Brain pericyte (primary cell): ENCODE measurements at places on chromosomes 5 and 9.

DNA sequence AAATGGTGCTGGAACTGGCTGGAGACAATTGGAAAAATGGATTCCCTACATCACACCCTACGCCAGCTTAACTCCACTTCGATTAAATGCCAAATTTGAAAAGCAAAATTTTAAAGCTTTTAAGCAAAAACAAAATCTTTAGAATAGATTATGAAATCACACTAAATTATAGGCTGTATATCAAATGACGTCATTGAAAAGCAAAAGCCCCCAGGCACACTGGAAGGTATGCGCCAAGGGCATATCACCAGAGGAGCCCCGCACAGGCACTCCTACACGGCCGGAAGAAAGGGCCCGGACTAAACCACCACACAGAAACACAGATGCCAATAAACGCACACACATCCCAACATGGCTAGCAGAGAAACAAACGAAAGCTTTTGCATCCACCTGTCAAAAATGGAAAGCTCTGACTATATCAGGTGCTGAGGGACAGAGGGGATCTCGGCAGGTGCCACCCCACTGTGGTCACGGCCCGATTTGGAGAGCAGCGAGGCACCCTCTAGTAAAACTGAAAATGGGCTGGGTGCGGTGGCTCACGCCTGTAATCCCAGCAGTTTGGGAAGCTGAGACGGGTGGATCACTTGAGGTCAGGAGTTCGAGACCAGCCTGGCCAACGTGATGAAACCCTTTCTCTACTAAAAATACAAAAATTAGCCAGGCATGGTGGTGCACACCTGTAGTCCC lies 17.0 kb upstream of the MXD3 start:
- DNase-seq = no peak

DNA sequence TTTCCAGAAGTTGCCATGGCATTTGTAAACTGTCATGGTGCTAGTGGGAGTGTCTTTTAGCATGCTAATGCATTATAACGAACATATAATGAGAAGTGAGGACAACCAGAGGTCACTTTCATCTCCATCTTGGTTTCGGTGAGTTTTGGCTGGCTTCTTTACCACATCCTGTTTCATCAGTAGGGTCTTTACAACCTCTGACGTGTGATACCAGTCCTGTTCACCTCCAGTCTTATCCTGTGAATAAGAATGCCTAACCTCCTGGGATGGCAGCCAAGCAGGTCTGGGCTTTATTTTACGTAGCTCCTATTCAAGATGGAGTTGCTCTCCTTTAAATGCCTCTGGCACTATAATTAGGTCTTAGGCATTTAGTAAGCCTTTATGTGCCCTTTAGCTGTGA lies 20.4 kb upstream of the RFK start:
- DNase-seq = no peak

- DNase-seq = no peak
These were observed 6.8 kb upstream of the ANGPTL2 start for GRCh38 chr9:127129073-127129717.

DNA sequence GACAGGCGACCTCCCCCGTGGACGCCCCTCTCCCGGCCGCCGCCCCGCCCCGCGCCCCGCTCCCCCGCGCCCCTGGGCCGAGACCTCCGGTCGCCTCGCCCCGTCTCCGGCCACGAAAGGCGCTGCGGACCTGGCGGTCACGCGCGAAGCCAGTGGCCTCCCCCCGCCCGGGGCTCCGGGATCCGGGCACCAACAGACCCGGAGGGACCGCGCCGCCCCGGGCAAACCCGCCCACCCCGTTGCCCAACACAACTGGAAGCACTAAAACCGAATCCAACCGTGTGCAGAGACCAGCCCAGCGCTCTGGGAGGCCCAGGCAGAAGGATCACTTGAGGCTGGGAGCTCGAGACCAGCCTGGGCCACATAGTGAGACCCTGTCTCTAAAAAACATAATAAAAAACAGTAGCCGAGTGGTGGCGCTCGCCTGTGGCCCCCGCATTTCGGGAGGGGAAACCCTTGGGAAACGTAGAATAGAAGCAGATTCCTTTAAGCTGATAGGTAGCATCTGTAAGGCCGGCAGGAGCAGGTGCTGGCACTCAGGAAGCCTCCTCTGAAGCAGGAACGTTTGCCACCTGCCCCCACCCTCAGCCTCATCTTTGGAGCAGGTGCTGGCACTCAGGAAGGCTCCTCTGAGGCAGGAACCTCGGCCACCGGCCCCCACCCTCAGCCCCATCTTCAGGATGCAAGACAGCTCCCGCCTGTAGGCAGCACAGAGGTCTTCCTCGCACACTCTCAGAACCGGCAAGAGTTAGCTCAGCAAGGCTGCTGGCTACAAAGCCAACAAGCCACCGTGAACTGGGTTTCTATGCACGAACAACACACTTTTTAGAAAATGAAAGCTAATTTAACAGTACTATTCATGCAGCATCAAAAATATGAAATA lies 4.6 kb upstream of the SLC9A3 start:
- no peak for DNase-seq

- no peak for DNase-seq
These were observed 52.3 kb upstream of the TBCA start for GRCh38 chr5:77828445-77828844.

DNA sequence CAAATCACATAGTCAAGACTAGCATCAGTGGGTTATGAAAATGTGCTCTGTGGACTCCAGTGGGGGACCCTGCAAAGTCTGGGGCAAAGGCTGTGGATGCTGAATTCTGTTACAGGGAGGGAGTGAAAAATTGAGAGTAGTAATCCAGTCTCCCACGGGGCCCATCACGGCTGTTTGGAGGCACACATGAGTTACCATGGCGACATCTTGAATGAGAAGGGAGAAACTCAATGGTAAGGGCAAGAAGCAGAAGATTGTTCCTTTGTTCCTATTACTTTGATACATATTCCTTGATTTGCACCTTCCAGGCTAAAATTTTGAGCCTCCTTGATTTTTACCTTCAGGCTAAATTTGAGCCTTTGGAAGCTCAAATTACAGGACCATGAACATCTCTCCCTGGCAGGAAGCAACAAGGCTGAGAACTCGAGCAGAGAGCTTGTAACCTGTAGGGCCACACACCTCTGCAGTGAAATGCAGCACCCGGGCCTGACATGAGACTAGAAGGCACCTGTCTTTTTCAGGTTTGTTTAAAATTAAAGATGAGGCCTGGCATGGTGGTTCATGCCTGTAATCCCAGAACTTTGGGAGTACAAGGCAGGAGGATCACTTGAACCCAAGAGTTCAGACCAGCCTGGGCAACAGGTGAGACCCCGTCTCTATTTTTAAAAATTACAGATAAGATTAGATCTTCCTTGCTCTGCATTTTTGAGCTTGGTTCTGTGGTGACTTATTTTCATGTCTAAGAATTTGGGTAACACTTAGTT lies 31.0 kb upstream of the ZFR start:
- DNase-seq = no peak

GRCh38 chr5:31770998-31771397 lies 132.1 kb downstream of the PDZD2 start:
- no peak for DNase-seq

DNA sequence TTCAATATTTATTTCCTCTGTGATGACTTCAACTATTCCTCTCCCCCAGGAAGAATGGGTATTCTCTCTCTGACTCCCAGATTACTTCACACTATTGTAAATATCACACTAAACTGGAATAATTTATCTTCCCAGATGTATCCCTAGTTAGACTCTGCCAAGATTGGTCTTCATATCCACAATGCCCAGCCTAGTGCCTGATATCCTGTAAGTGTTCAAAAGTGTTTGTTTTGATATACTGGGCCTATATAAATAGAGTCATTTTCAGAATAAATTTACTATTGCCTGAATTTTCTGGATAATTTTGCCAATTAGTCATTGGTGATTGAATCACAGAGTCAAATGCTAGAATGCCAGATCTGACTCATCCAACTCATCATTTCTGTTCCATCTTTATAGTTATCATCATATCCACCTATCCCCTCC lies 143.7 kb upstream of the TNC start:
- DNase-seq = no peak

DNA sequence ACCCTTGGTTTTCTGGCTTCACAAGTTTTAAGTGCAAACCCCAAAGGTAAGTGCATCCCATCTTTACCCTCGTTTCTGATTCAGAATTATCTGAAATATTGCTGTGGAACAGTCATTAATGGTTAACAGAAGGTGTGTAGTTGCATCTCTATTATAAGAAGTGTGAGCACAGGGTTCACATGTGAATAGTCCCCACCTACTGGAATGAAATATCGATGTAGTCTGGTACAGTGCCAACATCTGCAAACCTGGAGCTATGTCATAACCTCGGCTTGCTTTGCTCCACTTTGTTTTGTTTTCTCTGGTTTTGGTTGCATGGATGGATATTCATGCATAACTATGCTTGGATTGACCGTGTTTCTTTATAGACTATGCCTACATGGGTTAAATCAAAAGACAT lies 12.6 kb downstream of the HTR4 start:
- no peak for DNase-seq

- no peak for DNase-seq
These were observed 7.2 kb downstream of the CDC37L1 start for GRCh38 chr9:4686584-4686983.

DNA sequence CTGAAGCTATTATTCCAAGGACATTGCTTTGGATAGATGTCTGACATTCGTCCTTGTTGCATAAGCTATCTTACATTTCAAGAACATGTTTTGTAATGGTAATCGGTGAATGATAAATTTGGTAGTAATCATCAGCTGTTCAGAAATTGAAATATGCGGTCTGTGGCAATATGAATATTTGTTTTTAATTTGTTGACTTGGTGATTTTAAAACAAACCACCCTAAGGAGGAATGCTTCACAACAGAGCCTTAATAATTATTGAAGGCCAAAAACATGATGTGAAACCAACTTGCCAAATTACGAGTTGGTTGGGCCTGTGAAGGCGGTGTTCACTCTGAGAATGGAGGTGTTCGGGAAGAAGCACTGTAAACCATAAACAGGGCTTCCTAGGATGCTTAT lies 149.7 kb upstream of the TUT7 start:
- DNase-seq = no peak

DNA sequence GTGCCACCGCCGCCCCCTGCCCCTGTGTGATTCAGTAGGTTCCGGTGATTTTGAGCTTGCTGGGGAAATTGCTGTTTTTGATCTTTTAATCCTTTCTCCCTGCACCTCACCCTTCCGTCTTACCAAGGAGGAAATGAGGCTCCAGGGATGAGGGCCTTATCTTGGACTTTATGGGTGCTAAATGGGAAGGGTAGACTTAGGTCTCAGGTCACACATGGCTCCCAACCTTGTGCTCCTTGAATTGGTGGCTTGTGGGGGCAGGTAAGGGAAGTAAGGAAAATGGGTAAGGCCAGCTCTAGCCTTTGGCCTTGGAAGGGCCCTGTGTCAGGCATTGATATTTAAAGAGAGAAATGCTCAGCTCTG lies 1.9 kb downstream of the ERGIC1 start:
- no peak for DNase-seq

GRCh38 chr5:39164529-39165402 lies 54.6 kb downstream of the FYB1 start:
- no peak for DNase-seq

DNA sequence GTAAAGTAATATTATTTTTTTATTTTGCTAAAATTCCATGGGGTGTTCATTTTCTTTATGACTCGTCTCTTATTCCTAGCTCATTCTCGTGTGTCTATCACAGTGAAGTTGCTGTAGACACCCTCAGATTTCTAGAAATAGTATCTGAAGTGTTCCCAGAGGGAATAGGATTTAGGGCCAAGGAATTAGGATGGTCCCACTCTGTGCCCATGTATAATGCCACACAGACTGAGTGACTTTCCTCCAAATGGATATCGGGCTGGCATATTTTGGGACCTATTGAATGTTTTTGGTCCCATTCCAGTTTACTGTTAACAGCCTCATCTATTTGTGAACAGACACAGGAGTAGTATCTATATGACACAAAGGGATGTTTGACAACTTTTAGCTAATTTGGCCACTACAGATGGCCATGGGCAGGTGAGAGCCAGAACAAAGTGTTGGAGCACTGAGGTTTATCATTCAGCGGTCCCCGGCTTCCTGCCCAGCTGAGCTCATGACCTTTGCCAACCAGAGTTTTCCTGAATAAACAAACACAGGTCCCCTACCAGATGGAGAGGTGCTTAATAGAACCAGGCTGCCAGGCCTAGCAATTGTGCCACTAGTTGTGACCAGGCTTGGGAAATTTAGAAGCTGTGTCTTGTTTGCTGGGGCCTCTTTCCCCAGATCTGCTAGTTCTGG lies 46.9 kb downstream of the MAP1B start:
- DNase-seq = no peak

- no peak for DNase-seq
These were observed 294.5 kb downstream of the EBF1 start for GRCh38 chr5:158805195-158805594.

DNA sequence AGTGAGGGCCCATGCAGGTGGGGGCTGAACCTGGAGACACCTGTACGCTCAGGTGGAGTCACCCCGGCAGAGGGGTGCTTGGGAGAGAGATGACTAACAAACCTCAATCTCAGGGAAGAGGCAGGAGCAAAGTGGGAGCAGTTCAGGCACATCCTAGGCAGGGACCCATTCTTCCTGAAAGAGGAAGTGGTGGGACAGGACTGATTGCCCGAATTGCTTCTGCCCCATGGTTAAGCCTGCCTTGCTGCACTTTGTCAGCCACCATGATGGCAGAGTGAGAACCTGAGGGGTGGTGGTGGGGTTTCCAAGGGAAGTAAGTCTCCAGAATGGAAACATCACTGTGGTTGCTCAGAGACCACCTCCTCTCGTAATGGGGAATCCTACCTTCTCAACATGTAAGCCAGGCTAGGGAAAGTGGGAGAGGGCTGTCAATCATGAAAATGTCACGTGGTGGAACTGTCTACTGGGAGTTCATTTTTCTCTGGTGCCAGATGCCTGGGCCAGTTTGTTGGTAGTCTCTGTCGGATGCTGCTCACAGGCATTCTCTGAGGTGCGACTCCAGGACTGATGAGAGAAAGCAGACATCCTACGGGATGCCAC lies 150.4 kb downstream of the HSPA4 start:
- DNase-seq = no peak

DNA sequence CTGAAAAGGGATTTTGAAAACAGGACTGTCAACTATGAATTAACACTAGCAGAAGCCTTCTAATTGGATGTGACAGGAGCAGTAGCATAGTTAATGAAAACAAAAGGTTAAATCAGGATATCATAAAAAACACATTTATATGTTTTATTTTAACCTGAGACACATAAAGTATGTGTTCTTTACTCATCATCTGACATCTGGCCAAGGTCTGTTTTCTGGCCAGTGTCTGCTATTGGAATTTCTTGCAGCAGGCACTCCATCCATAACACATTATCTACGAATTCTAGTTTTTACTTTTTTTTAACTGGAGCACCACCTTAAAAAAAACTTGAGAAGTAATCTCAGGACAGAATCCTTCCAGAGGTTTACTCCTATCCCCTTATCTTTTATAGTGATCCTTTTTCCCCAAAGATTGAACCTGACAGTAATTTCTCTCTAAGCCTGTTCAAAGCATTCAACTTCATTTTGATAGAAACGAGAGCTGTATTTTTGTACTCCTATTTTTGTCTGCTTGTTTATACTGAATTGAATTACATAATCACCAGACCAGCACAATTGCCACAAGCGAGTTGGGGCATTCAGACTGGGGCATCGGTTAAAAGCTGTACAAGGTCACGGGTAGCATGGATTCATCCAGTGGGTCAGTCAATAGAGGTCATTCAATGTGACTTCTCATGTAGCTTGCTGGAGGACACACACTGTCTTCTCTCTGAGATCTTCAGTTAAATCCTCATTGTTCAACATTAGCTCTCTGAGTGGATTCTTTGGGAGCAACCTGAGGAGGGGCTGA lies 205.6 kb upstream of the CLINT1 start:
- DNase-seq = no peak
